ENCODE measurements at places on chromosomes 5 and 9.

- no peak for DNase-seq
Observed at GRCh38 chr9:101028346-101029314, at the start of gene PLPPR1. Gene PLPPR1, plus strand, starts transcription at chr9:101028727.

GRCh38 chr9:32579706-32580331 lies 6.9 kb upstream of the NDUFB6 start:
- peak; percentile 1 for DNase-seq

DNA sequence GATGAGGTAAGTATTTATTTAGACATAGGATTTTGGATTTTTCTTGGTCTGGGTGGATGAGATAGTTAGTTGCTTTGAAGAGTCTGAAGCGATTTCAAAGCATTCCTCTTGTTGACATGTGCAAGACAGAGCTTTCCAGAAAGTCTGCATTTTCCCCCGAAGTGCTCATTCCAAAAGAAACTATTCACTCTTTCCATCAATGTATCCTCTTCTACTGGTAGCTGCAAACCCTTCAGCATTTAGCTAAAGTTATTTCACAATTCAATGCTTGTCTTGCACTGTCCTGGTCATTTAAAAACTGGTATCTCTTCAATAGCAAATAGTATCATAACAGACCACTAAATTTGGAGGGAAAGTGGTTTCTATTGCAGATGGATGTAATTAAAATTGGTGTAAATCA lies 13.0 kb downstream of the NREP start:
- DNase-seq = no peak

- no peak for DNase-seq
Observed at GRCh38 chr9:136577941-136578625, 32.2 kb upstream of the NOTCH1 start.

DNA sequence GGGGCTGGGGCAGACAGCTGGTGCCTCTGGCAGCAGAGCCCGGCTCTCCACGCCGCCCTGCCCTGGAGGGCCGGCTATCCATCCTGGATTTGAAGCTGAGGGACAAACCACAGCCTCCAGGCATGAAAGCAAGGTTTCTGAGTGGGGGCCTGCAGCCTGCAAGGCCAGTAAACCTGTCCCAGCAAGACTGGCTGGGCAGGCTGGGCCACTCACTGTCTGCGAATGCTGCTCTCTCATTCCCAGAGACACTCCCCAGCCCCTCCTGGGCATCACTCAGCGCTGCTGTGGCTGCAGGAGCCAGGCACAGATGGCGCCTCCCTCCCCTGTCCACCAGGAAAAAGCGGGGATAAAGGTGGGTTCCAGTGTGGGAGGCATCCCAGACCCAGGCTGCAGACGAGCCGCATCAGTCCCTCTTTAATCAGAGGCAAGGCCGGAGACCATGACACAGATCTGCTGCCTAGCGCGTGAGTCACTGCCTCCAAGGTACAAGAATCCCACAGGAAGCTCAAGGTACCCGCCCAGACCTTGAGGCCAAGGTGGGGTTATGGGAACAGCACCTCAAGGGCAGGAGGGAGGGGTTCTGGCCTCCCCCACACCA lies 118.0 kb downstream of the VAV2 start:
- DNase-seq = no peak

- DNase-seq = no peak
Observed at GRCh38 chr5:24397601-24398000, 247.2 kb downstream of the CDH10 start.

DNA sequence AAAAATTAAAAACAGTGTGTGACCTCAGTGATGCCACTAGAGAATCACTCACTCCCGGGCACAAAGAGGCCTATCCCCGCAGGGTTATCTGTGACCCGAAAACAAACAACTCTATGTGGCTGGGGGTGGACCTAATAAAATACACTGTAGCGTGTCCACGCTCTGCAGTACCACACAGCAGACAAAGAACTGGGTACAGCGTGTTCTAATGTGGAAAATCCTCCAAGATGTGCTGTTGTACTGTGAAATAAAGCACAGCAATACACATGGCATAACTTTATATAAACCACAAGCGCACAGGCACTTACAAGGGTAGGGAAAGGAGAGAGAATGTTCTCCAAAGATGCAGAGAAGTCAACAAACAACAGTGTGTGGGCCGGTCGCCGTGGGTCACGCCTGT lies 8.1 kb upstream of the SLC34A1 start:
- DNase-seq = no peak

GRCh38 chr5:147170603-147171002 lies 64.2 kb upstream of the STK32A start:
- DNase-seq = no peak

DNA sequence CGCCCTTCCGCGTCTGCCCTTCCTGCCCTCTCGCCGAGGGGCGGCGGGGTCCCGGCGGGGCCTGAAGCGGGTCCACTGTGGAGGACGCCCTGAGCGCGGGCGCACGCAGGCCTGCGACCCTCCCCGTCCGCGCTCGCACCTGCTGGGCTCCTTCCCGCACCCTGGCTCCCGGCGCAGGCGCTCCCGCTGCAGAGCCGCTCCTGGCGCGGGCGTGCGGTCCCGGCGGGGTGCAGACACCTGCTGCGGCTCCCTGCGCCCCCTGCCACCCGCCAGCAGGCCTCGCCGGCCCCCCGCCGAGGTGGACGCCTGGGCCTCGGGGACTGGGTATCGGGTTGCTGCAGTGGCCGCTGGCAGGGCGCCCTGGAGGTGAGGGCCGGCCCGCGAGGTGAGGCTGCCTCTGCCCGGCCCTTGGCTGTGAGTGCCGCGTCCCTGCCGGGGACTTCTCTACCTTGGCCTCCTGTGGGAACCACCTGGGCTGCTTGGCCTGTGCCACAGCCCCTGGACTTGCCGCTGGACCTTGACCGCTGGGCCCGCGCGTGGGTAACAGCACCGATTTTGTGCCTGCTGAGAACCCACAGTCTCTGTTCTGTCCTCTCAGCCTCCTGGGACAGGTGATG lies 627 bp downstream of the ARRDC1 start:
- no peak for DNase-seq

DNA sequence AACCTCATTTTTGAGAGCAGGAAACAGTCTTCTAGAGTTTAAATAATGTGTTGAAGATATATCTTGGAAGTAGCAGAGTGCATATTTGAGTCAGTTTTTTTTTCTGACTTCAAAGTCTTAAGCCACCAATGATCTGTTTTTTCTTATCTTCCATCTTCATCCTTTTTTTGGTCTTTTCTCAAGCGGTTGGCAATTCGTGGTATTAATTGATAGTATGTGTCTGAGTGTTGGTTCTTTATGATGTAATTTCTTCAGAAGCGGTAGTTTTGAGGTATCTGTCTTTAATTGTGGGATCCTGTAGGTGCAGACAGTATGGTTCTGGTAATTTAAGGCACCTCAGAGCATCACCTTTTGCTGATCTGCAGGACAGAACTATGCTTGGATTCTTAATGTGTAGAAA lies 3.9 kb downstream of the CSNK1G3 start:
- no peak for DNase-seq

DNA sequence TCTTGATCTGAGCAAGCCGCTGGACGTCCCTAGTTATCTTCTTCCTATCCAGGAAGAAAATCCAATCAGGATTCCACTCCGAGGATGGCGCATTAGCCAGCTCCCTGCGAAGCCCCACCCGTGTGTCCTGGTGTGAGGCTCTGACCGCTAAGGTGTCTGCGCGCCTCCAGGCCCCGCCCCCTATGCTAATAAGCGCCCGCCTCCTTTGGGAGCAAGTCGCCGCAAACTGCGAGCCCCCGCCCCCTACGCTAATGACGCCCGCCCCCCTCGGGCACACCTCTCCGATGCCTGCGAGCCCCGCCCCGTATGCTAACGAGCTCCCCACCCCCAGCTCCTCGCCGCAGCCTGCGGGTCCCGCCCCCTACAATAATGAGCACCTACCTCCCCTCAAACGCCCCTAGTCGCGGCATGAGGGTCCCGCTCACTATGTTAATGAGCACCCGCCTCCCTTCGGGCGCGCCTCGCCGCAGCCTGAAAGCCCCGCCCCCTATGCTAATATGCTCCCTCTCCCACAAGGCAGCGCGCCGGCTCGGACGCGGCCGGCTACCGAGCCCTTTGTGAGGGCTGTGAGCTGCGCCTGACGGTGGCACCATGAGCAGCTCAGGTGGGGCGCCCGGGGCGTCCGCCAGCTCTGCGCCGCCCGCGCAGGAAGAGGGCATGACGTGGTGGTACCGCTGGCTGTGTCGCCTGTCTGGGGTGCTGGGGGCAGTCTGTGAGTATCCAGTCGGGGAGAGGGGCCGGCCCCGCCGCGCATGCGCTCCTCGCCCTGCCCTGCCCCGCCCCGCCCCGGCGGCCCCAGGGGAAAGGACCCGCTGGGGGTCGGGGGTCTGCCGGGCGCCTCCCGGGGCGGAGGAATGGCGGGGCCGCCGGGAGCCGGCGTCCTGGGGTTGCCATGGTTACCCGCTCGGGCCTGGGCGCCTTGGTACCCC lies at the start of gene CACFD1:
CACFD1 (plus strand) TSS at position 503 of the 929 bp plus-strand sequence; CDS start at position 592, 89 bp downstream.
- peak; percentile 37 for DNase-seq

DNA sequence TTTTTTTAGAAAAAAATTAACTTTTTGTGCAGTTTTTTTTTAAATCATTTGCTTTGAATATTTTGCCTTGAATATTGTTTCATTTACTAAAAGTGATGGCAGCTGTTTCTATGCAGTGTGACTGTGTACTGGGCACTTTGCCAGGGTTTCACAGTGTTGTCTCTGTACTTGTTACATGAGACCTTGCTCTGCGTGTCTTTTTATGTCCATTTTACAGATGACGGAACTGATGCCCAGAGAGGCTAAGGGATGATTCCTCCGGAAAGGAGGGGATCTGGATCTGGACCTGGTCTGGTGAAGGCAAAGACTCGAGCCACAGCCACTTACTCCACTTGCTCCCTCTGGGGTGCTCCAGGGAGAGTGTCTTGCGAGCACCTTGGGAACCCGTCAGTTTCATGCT lies 124.8 kb upstream of the PTCH1 start:
- DNase-seq = no peak

GRCh38 chr5:40623480-40624420 lies 56.0 kb upstream of the PTGER4 start:
- DNase-seq = no peak

GRCh38 chr5:156778139-156778706 lies 71.9 kb upstream of the PPP1R2B start:
- no peak for DNase-seq

- no peak for DNase-seq
Observed at GRCh38 chr9:79581794-79582193, 10.0 kb downstream of the TLE4 start.

GRCh38 chr9:2620919-2621721 lies 467 bp upstream of the VLDLR start:
- DNase-seq = peak; percentile 2

DNA sequence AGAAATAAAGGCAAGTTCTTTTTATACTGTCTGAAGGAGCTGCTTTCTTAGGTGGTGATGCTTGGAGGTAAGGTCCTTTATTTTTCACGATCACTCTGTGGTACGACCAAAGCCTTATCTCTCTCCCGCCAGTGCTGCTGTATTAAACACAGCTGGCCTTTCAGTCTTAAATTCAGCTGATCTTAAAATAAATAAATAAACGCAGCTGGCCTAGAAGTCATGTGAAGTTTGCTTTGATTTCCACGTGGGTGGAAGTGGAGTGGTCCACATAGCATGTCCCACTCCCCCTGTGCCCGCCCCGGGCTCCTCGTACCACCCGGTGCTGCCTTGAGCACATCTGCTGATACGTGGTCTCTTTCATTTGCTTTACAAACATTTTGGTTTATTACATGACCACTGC lies 260.4 kb downstream of the FANCC start:
- DNase-seq = no peak

DNA sequence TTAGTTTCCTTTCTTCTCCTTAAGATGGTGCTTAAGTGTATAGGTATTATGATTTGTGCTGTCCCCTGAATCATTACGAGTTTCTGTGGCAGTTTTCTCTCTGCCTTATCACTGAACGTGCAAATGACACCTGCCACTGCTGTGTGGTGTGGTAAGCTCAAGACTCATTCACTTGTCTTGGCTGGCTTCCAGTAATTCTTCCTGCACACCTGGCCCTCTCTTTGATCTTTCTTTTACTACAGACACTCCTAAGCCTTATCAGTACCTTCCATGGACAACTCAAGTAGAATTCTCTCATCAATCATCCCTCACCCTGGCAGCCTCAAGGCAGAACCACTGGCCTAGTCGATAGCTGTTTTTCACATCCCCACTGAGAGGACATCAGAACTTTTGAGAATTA lies 82.6 kb upstream of the ADAMTS19 start:
- no peak for DNase-seq

- no peak for DNase-seq
Observed at GRCh38 chr5:66230551-66230950, 86.5 kb downstream of the SREK1 start.

DNA sequence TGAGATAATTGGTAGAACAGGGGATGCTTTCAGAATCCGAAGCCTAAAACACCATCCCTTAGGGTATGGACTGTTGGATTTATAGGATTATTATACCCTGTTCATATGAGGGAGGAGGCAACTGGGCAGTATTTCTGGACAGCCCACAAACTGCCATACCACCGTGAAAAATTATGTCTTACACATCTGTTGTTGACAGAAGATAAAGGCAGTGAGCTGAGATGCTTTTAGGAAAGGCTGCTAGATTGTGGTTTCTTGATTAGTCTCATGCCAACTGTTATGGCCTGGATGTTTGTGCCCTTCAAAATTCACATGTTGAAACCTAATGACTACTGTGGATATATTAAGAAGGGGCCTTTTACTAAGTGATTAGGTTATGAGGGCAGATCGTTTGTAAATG lies 83.7 kb upstream of the DHFR start:
- DNase-seq = no peak

GRCh38 chr9:134525841-134526583 lies 115.6 kb upstream of the COL5A1 start:
- no peak for DNase-seq

DNA sequence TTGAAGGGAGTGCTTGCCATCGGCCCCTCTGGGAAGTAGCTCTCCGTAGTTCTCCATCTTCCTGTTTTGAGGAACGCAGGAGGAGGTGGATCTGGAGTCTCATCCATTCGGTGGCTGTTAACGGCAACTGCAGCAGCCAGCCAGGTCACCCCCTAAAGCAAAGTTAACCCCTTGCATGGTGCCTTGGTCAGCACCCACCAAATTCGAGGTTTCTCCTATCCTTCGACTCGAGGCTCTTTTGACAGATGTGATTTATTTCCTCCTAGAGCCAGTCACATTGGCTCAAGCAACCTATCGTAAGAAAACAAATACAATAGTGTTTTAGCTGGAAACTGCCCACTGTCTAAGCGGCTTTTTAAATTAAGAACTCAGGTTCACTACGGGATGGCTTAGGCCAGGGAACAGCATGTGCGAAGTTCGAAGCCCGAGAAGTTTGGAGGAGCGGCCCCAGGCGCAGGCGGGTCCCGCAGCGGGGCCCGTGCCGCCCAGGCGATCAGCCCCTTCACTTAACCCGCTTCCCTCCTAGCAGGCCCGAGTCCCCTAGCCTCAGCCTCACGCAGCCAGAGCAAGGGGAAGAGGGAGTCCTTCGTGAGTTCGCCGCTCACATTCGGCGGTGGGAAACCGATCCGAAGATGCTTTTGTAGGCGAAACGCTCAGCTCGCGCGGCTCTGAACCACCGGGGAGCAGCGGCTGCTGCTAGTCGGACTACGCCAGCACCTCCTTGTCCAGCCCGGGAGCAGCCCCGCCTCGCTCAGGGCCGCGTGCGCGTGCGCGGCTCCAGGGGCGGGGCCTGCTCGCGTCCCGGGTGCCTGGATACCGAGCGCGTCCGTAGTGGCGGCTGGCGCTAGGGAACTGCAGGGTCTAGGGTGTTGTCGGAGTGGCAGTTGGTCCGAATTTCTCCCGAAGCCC lies at the start of gene ROPN1L:
ROPN1L (plus strand) TSS at position 797 of the 909 bp plus-strand sequence. CDS start 289 bp downstream, outside the sequence.
- peak; percentile 35 for DNase-seq

- no peak for DNase-seq
Observed at GRCh38 chr5:42991404-42992087, 48.6 kb downstream of the ANXA2R start.

Measured in GOT3 (cell line).